ENCODE measurements at places on chromosomes 13 and 19. TPM values are rescaled to one million over a fixed set of nuclear protein-coding genes. Genes with fewer than 3 reads are reported as not detected.
A peak's percentile ranks its signal among the peaks of the same experiment; 100 is the strongest.

GRCh38 chr19:13929340-13929739 lies 8.9 kb downstream of the PODNL1 start:
- DNase-seq: no peak

- DNase-seq: no peak
Observed at GRCh38 chr19:15429825-15430467, 11.2 kb upstream of the AKAP8L start.

GRCh38 chr19:33861950-33862349 lies 65.3 kb downstream of the KCTD15 start:
- DNase-seq: no peak

DNA sequence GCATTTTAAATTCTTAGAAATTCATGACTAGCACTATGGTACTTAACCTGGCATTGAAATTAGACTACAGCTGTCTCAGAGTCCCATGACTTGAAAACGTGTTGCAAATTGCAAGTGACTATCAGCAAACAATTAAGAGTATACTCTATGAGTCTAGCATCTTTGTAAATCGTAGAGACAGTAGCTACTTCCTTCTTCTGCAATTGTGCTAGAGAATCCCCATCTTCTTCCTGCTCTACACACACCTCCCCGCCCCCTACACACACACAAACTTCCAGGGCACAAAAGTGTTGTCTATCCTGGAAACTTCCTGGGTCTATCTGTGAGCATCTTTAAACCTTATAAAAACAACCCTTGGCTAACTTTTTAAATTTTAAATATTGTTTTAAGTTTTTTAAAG lies 35.2 kb upstream of the MIR17HG start:
- DNase-seq: no peak

DNA sequence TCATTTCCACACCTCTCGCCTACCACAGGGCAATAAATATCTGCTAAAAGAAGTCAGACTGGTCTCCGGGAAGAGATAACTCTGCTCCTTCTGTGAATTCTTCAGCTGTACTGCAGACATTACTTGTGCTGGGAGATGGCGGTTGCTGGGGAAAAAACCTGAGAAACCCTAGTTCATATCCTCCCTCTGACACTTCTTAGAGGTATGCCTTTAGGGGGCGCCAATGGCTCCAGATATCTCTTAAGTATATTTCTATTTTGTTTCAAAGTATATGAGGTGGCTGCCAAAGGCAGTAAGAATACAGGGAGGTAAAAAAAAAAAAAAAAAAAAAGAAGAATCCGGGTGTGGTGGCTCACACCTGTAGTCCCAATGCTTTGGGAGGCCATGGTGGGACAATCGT lies 175.2 kb downstream of the PAN3 start:
- no peak for DNase-seq

GRCh38 chr19:55275851-55276719 lies 3.8 kb downstream of the HSPBP1 start:
- DNase-seq: peak; percentile 81

- DNase-seq: peak; percentile 35
Observed at GRCh38 chr13:25906191-25906661, 145.6 kb downstream of the SHISA2 start.

GRCh38 chr13:33179463-33179862 lies 106.1 kb downstream of the STARD13 start:
- DNase-seq: no peak

DNA sequence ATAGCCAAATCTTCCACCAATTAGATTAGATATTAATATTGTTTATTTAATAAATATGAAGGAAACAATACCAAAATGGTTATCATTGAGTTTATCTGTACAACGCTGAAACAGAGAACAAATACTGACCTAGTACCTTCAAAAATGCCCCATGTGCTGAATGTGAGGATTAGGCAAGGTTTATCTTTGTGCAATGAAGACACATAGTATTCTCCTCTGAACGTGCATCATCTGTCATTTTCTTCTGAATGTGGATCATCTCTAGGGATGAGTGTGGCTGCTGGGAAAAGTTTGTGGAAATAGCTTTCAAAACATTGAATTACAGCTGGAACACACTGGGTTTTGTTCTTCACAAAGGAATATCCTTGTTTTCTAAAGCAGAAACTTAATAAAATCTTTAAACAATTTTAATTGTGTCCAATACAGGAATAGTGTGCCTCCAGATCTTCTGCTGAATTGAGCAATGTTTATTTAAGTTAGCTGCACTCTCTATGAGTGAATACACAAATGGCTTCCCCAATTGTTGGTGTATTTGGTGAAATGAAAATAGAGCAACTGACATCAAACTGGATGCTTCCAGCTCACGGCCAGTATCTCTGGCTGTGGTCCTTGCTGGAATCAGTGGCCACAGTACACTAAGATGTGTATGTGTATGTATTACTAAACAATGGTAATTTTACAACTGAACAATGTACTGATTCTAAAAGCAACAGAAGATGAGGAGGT lies 6.7 kb downstream of the COL4A1 start:
- DNase-seq: no peak

DNA sequence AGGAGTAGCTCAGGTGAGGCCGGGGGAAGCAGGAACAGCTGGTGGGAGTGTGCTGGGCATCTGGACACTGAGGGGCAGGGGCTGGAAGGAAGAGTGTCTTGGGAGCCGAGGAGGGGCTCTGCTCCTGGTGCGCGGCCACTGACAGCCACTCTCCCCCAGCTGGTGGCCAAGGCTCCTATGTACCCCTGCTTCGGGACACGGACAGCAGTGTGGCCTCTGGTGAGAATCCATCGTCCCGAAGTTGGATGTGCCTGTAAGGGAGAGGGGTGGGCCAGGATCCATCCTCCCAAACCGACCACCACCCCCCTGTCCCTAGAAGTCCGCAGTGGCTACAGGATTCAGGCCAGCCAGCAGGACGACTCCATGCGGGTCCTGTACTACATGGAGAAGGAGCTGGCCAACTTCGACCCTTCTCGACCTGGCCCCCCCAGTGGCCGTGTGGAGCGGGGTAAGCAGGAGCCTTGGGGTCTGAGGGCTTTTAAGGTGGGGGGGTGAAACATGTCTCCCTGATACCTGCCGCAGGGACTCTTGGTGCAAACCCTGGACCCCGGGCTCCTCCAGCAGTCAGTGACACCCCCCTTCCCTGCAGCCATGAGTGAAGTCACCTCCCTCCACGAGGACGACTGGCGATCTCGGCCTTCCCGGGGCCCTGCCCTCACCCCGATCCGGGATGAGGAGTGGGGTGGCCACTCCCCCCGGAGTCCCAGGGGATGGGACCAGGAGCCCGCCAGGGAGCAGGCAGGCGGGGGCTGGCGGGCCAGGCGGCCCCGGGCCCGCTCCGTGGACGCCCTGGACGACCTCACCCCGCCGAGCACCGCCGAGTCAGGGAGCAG lies 2.0 kb upstream of the USF2 start:
- peak; percentile 51 for DNase-seq

DNA sequence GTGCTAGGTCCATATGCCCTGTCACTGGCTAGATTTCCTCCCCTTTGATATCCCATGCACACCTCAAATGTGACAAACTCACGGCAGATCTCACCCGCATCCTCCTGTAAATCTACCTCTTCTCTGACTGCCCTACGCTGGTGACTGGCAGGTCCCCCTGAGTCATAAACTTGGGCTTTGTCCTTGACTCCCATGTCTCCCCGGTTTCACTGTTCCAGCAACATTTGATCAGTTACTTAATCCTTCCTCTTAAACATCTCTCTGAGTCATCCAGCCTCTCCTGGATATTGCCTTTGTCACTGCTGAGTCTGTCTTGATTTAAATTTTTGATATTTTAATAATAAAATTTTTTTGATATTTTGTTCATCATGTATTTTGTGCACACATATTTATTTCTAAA lies 26.5 kb downstream of the FAM216B start:
- no peak for DNase-seq

GRCh38 chr13:52599848-52600603 lies 42.2 kb upstream of the HNRNPA1L2 start:
- peak; percentile 22 for DNase-seq

DNA sequence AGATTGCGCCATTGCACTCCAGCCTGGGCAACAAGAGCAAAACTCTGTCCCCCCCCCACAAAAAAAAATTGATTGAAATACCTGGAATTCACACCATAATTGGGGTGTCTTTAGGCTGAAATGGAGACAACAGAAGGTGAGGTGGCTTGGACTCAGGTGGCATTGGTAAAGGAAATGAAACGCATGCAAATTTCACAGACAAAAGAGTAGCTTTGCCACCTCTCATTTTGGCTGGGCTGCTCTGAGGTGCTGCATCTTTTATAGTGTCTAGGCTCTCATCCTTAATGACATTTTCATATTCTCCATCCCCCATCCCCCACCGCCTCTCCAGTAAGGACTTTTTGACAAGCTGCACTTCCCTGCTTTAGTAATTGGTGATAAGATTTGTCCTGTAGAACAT lies 6.9 kb downstream of the UBE2L5 start:
- no peak for DNase-seq

DNA sequence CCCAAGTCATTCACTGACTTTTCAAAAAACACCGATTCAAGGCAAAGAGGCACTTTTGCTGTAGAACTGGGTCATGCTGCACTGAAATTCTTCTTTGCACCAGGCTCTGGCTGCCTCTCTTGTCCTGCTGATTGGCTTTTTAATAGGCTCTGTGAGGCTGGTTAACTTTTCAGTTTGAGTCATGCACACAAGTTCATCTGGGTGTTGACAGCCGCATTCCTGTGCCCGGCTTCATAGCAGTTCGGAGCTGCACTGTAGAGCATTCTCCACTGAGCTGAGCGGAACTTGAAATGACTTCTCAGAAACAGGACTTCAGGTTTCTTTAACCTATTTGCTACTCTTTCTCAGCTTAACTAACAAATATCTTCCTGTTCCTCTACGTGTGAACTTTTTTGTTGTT lies 978.3 kb downstream of the UQCRFS1 start:
- no peak for DNase-seq

GRCh38 chr19:46210669-46211068 lies 18.9 kb upstream of the IGFL1 start:
- no peak for DNase-seq

DNA sequence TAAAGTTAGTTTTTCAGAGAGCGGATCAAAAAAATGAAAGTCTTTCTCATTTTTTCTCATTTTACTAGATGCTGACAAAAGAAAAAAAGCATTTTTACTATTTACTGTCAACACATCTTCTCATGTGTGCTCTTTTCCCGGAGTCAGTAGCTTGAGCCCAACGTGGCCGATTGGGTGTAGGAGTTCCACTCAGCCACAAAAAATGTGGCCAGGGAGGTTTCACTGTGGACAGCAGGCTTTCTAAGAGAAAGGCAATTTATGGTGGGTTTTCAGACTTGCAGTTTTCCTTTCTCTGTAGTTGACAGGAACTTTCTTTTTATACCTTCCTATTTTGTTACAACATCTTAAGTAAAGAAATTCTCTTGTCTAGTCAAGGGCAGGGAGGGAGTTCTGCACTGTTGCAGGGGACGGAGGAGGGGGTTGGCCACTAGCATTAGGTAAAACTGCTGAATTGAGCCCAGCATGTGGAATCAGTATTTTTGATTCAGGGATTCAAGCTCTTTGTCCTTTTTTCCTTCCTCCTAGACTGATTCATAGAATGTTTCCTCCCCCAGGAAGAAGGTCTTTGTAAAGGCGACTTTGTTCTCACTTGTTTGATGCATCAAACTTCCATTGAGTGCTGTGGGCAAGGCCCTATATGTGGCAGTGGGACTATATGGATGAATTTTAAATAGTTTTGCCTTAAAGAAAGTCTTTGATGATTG lies 123.1 kb downstream of the B3GLCT start:
- DNase-seq: no peak

DNA sequence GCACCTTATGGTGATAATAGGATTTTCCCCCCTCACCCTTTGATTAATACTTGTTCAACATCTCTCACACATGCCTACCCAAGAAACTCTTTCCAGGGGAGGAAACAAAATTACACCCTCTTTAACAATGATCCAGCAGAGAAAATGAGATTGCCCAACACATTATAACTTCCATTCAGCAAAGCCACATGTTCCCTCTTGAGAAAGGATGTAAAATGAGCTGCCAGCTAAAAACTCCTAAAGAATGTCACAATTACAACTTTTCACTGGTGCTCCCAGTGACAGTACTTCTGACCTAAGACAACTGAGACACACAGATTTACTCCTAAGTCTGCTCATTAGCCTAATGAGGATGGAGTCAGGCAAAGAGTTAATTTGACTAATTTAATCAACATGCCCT lies 621.4 kb downstream of the DIAPH3 start:
- DNase-seq: no peak

- no peak for DNase-seq
Observed at GRCh38 chr13:22095794-22096193, 424.9 kb downstream of the FGF9 start.

- DNase-seq: peak; percentile 44
Observed at GRCh38 chr13:35475960-35476943, at the start of gene MAB21L1. TSS of gene MAB21L1 (minus strand) at chr13:35476689. CDS start at chr13:35476138, 551 bp downstream.

- DNase-seq: no peak
Observed at GRCh38 chr13:99044764-99045163, 66.9 kb upstream of the DOCK9 start.

- DNase-seq: peak; percentile 53
Observed at GRCh38 chr13:28493740-28494503, 1.0 kb downstream of the FLT1 start.

- no peak for DNase-seq
Observed at GRCh38 chr19:33035461-33035860, 29.2 kb downstream of the RHPN2 start.

- DNase-seq: no peak
Observed at GRCh38 chr13:42994878-42995277, 2.8 kb upstream of the EPSTI1 start.

GRCh38 chr13:73985783-73986182 lies 148.4 kb downstream of the KLF12 start:
- no peak for DNase-seq

DNA sequence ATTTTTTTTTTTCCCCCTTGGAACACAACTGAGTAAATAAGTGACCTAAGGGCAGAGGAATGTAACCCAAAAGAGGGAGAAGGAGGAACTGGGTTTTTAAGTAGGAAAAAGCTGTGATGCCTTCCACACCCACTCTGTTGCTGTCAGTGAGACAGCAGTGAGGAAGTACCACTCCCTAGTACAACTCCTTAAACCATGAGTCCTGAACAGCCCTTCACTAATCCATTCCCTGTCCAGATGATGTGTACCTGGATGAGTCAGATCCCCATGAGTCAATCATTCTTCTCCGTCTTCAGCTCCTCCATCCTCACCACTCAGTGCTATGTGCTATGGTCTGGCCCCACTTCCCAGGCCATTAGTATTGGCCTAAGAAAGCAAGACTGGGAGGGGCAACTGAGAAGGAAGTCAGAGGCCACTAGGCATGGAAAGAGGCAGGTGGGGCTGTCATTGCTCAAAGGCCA lies 12.9 kb upstream of the CXCL17 start:
- no peak for DNase-seq

SIGLECL1 gene
- not detected for total RNA-seq

ICAM5 gene
- total RNA-seq: 0.54 TPM

PSG11 gene
- total RNA-seq: not detected

RYR1 gene
- total RNA-seq: 3.3 TPM

MBD3L2 gene
- total RNA-seq: not detected

NBEA gene
- total RNA-seq: 10.7 TPM

ONECUT3 gene
- total RNA-seq: not detected

ANGPTL8 gene
- not detected for total RNA-seq

ATP4B gene
- not detected for total RNA-seq

KCNRG gene
- total RNA-seq: 1.6 TPM

CYP2A7 gene
- not detected for total RNA-seq
